ENCODE measurements at places on chromosomes 2 and 18.

- DNase-seq: no peak
- H3K27me3 ChIP-seq: no peaks in the 10 kb centered on the region
- H3K36me3 ChIP-seq: no peaks in the 10 kb centered on the region
- peak overlapping the region; percentile 6 for H3K4me3 ChIP-seq
Observed at GRCh38 chr2:169716938-169717690, 16.5 kb upstream of the KLHL23 start.

DNA sequence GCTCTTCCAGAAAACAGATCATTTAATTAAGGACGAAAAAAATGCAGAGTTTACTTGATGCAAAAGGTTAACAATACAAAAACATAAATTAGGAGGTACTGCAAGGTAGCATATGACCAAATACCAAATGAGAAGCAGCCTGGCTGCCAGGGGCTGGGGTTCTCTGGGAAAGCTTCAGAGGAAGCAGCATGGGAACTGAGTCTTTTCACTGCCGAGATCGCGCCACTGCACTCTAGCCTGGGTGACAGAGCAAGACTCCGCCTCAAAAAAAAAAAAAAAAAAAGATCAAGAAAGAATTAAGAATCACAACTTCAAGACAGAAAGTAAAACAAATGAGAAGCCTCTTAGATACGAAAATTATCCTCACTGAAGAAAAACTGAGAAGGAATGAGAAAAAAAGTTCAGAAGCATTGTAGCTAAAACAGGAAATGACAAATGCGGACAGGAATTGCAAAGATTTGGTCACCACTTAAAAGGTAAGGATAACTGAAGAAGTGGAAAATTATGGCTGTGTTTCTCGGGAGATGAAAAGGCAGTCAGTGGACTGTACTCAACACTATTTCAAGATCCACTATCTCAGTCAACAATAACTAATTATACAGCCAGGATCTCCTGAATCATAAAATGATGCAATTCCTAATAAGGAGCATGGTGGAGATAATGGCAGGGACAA is 4.3 kb downstream of the SEPTIN10 start:
- H3K4me3 ChIP-seq: no peak overlapping the region
- H3K4me1 ChIP-seq: peaks cover 5% of the 10 kb centered on the region
- no peaks in the 10 kb centered on the region for H3K27me3 ChIP-seq
- DNase-seq: no peak
- H3K36me3 ChIP-seq: no peaks in the 10 kb centered on the region
- H3K27ac ChIP-seq: no peak overlapping the region

DNA sequence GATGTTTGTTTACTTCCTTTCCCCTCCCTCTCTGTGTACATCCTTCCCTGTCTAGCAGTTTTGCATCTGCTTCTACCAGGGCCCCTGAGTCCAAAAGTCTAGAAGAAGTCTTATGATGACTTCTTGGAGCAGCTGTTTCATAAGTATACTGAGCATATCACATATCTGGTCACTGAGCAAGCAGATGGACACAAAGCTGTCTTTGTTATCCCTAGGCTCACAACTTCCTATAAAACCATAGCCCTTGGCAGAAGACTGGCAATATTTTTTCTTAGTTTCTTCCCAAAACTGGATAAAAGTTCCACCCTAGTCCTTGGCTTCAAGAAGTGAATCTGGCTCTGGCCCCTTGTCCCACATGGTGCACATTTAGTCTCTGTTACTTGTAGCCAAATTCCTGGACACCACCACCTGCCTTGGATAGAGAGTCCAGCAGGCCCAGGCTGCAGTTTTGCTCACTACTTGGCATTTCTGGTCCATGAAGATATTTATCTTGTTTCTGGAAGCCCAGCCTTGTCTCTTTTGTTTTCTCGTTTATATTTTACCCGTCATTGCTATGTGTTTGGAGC is 22.5 kb downstream of the THOC1 start:
- peaks cover 9% of the 10 kb centered on the region for H3K36me3 ChIP-seq
- H3K4me3 ChIP-seq: no peak overlapping the region
- H3K4me1 ChIP-seq: no peaks in the 10 kb centered on the region
- H3K27ac ChIP-seq: no peak overlapping the region

DNA sequence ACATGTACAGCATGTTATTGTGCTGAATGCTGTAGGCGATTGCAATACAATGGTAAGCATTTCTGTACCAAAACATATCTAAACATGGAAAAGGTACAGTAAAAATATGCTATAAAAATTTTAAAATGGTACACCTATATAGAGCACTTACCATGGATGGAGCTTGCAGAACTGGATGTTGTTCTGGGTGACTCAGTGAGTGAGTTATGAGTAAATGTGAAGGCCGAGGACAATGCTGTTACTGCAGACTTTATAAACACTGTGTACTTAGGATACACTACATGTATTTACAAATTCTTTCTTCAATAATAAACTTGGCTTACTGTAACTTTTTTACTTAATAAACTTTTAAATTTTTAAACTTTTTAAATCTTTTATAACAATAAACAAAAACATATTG is 473.4 kb upstream of the UBE2E3 start:
- no peak overlapping the region for H3K4me3 ChIP-seq
- no peaks in the 10 kb centered on the region for H3K4me1 ChIP-seq
- H3K36me3 ChIP-seq: no peaks in the 10 kb centered on the region
- no peak overlapping the region for H3K27ac ChIP-seq
- DNase-seq: no peak

DNA sequence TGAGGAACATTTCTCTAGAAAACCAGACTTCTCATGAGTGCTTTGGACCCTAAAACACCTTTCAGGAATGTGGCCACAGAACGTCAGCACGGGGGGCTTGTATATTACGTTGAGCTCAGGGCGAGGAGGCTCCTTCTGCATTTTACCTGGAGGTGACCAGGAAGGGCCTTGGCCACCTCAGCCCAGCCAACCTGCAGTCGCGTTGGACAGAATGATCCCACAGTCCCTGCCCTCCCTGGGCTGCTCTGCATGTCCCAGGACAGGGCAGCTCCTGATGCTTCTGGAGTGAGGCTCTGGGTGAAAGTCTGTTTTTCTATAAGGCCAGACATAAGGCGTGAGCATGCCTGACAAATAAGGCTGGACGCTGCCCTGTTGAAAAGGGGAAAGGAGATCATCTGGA is 121.9 kb downstream of the NDUFA10 start:
- no peaks in the 10 kb centered on the region for H3K27me3 ChIP-seq
- no peaks in the 10 kb centered on the region for H3K36me3 ChIP-seq
- H3K4me1 ChIP-seq: peaks cover 2% of the 10 kb centered on the region

- H3K27ac ChIP-seq: peak overlapping the region; percentile 8
- no peaks in the 10 kb centered on the region for H3K27me3 ChIP-seq
- peaks cover 21% of the 10 kb centered on the region for H3K4me1 ChIP-seq
- no peak overlapping the region for H3K4me3 ChIP-seq
- DNase-seq: no peak
- peaks cover 2% of the 10 kb centered on the region for H3K36me3 ChIP-seq
Observed at GRCh38 chr2:163692611-163693482, 43.0 kb downstream of the FIGN start.

GRCh38 chr18:23908827-23909226 is 105.7 kb upstream of the TTC39C start:
- no peaks in the 10 kb centered on the region for H3K4me1 ChIP-seq
- no peak for DNase-seq
- no peak overlapping the region for H3K27ac ChIP-seq
- no peak overlapping the region for H3K4me3 ChIP-seq

GRCh38 chr2:179335732-179336131 is 71.1 kb upstream of the SESTD1 start:
- no peak for DNase-seq
- no peaks in the 10 kb centered on the region for H3K27me3 ChIP-seq
- no peaks in the 10 kb centered on the region for H3K36me3 ChIP-seq

DNA sequence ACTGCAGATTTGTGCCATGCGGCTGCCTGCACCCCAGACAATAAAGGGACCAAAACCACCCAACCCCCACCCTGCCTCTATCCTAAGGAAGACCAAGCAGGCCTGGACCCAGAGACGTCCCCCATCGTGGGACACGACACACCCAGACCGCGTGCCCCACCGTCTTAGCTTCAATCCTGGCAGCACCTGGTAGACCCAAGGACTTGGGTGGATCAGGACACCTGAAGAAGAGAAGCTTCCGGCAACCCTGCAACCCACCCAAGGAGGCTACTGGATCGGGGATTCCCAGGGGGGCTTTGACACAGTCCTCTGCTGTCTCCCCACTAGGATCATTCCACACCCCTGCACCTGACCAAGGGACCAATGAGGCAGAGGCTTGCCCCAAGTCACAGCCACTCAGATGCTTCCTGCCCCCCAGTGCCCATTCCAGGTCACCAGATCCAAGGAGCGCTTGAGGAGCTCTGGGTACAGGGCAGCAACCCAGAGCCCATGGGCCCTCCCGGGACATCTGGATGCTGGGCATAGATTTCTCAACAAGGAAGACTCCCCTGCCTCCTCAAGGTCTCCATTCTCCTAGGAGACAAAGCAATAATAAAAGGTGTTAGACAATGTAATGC is 3.6 kb downstream of the ALPI start:
- DNase-seq: no peak
- H3K27ac ChIP-seq: no peak overlapping the region
- H3K4me3 ChIP-seq: no peak overlapping the region
- H3K4me1 ChIP-seq: no peaks in the 10 kb centered on the region
- no peaks in the 10 kb centered on the region for H3K36me3 ChIP-seq
- no peaks in the 10 kb centered on the region for H3K27me3 ChIP-seq

- no peaks in the 10 kb centered on the region for H3K4me1 ChIP-seq
- DNase-seq: no peak
- no peaks in the 10 kb centered on the region for H3K36me3 ChIP-seq
- H3K27me3 ChIP-seq: no peaks in the 10 kb centered on the region
Observed at GRCh38 chr2:229129738-229130371, 141.2 kb downstream of the PID1 start.

DNA sequence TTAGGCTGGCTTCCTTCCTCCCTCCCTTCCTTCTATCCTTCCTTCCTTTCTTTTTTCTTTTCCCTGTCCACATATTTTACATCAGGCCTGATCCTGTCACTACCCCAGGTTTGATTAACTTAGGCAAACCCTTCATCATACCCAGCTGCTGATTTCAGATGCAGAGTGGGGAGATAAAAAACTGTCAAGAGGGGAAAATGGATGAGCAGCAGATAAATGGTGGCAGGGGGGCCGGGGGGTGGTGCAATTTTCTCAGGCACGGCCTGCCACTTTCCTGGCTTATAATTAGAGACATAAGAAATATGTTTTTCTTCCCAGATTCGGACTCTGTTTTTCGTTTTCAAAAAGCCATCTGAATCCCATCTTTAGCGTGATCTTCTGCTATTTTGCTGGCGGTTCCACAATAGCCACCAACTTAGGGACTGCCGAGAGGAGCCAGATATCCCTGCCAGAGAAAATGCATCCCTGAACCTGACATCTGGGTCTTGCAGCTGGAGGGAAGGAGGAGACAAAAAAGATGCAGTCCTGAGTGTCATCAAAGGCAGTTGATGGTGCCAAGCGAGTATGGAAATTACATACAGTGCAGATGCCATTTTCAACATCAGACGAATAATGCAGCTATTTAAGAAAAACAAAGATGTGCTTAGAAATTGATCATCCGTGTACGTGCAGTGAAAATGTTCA is 49.9 kb downstream of the CXCR4 start:
- H3K27me3 ChIP-seq: no peaks in the 10 kb centered on the region
- no peak overlapping the region for H3K27ac ChIP-seq
